ENCODE measurements at places on chromosomes 1 and 21.

GRCh38 chr1:111882986-111883560 is 106.4 kb downstream of the KCND3 start:
- no peak for DNase-seq

DNA sequence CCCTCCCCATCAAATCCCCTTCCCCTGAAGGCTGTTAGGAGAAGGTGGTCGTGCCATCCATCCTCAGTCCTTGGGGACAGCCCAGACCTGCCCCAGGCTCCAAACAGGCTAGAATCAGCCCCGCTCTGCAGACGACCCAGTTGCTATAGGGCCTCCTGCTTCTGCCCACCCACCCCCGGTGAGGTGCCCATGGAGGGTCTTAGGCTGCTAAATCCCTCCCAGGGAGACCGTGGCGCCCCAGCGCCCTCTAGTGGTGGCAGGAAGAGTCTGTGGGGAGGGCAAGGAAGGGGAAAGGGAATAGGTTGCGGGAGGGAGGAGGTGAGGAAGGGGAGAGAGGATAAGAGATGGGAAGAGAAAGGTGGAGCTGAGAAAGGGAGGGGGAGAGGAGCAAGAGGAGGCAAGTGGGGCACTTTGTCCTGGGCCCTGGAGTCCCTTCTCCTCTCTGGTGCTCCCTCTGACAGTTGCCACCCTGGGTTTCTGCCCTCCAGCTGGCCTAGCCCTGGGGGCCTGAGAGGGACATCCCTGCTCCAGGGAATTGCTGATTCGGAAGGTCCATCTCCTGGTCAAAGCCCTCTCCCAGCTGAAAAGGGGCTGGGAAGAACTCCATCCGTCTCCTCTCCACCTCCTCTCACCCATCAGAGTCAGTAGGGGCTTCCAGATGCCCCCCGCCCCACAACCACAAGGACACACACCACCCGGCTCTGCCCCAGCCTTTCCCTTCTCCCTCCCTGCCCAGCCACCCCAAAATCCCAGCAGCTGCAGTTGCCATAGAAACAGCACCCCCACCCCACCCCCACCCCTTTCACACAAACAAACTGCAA is 55.4 kb downstream of the CAMK2N1 start:
- no peak for DNase-seq

DNA sequence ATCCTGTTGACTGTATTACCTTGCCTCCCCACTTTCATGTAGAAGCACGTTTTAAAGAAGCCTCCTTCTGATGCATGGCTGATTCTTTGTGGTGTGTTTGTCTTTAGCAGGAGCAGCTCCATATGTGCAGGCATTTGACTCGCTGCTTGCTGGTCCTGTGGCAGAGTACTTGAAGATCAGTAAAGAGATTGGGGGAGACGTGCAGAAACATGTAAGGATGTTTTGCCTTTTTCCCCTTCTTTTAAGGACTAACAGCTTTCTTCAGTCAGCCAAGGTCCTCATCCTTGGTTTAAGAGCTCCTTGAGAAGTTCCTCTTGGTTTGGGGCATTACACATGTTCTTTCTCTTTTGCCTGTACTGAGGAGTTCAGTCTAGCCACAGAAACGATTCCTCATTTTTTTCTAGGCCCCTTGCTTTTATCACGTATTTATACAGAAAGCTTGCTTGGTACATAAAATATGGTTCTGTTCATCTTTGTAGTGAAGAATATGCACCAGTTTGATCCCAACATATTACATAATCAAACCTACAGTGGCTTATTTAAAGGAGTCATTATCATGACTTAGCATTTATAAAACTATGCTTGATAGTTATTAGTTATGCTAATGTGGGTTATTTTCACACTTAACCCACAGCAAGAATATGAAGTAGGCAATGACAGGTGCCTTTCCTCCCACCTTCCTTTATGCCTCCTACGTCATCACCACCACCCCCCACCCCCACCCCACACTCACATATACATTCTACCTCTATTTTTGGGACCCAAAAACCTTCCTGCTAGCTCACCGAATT is 19.6 kb downstream of the CAP1 start:
- no peak for DNase-seq

- DNase-seq: no peak
Observed at GRCh38 chr21:22224261-22224660, 1226.1 kb downstream of the NCAM2 start.

GRCh38 chr1:90100566-90100965 is 105.7 kb downstream of the ZNF326 start:
- no peak for DNase-seq

DNA sequence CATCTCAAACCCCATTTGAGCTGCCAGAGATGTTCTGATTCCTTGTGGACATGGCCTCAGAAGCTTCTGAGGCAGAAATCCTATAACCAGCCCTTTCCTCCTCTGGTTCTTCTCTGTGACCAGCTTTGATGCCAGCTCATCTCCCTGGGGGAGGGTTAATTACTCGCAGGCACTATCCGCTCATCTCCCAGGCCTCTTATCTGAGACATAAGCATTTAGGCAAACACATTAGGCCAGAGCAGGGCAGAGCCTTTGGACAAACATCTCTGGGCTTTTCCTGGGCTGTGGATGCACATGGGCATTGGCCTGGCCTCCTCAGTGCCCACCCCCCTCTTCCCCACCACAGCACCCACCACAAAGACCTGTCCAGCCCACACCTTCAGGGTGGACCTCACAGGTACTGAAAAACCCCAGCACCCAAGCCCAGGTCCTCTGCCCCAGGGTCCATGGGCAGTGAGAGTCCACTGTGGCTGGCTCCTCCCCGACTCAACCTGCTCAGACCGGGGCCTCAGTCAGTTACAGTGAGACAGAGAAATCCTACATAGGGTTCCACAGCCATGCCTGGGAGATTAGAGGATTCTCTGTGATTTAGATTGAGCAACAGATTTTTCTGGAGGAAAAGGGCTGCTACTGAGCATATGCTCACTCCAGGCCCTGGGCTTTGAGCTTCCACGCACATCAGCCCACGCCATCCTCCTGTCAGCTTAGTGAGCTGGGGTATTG is 26.9 kb downstream of the IGSF21 start:
- DNase-seq: no peak

DNA sequence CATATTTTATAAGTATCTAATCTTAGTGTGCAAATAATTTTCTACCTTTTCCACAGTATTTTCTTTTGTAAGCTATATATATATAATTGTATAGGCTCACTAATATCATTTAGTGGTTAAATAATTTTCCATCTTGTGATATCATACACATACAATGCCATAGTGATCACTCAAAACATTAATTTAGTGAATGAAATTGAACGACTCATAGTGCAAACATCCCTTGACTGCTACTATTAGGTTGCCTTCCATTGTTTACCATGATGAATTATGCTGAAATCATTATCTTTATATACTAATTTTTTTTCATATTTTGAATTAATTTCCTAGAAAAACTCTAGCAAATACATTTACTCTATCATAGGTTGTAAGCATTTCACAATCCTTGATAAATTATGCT is 127.1 kb downstream of the PCNX2 start:
- DNase-seq: no peak

GRCh38 chr21:14321042-14321441 is 61.9 kb downstream of the HSPA13 start:
- no peak for DNase-seq

- DNase-seq: no peak
Observed at GRCh38 chr1:221723848-221724236, 18.0 kb downstream of the DUSP10 start.

- DNase-seq: no peak
Observed at GRCh38 chr1:8687538-8687937, 129.9 kb downstream of the RERE start.

- DNase-seq: peak; percentile 51
Observed at GRCh38 chr1:58762806-58763205, 21.0 kb downstream of the JUN start.

DNA sequence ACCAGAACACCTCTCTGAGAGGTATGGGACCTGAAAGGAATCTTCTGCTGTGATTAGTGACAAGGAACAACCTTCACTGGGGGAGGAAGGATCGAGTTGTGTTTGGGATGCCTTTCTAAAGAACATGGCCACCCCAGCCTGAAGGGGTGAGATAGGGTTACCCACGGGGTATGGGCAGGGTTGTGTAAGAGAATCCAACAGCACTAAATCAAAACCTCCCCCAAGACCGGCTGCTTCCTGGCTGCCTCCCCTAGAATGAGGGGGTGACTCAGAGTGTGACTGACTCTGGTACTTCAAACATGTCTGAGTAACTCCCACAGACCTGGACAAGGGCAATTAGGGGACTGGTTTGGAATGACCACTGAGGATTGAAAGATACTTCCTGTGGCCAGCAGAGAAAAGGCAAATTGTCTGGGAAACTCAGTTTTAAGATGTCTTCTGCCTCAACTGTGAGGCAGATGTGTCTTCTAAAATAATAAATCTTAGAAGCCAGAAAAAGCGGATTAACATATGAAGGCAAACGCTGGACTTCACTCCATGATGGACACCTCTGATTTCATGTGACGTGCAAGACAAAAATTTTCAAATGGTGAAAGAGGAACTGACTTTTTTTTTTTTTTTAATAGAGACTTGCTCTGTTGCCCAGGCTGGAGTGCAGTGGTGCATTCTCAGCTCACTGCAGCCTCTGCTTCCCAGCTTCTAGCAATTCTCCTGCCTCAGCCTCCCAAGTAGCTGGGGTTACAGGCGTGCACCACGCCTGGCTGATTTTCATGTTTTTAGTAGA is 6.7 kb upstream of the PTPN14 start:
- DNase-seq: peak; percentile 65

DNA sequence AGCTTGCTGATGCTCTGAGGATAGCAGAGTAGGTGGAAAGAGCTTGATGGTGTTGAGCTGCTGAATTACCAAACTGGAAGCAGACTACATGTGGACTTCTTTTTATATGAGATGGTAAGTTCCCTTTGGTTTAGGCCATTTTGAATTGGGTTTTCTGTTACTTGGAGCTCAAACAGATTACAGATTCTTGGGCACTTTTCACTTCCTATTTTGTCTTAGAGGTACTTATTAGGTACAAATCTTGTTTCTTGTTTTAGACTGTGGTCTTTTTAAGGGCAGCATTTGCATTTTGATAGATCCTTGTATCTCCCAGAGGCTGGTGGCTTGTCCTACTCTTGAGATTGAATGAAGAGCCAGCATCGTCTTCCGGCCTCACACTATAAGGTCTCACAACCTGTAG is 70.2 kb downstream of the GADD45A start:
- DNase-seq: no peak

GRCh38 chr21:41405321-41405720 is 20.7 kb upstream of the MX1 start:
- no peak for DNase-seq

GRCh38 chr1:222654849-222655248 is 37.0 kb downstream of the MIA3 start:
- peak; percentile 10 for DNase-seq

GRCh38 chr1:212971312-212971711 is 21.0 kb downstream of the VASH2 start:
- no peak for DNase-seq

DNA sequence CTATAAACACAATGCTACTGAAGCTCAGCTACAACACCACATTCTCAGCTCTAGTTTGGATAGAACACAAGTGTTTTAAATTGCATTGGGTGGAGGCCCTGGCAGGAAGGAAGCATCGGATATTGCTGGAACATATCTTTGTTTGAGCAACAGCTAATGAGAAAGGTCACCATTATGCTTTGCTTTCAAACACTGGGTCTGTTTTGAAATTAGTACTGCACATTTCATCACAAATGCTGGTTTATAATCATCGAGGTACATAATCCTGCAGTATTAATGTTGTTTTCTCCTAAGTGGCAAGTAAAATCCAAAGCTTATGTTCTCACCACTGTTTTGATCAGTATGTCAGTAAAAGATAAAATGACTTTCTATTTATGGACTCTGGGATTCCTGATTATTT is 61.5 kb upstream of the ARHGAP29 start:
- DNase-seq: peak; percentile 94

- peak; percentile 92 for DNase-seq
Observed at GRCh38 chr1:9289711-9290485, 2.8 kb upstream of the SPSB1 start.

- DNase-seq: no peak
Observed at GRCh38 chr1:115240297-115240696, 97.8 kb downstream of the NGF start.

GRCh38 chr1:117231748-117232373 is 21.1 kb upstream of the VTCN1 start:
- no peak for DNase-seq

GRCh38 chr21:46604975-46605766 is at the start of gene S100B:
Gene S100B, minus strand, starts transcription at chr21:46605082. Its CDS starts 2,667 bp downstream, at chr21:46602415.
- DNase-seq: no peak

GRCh38 chr1:28882009-28882628 is 32.2 kb upstream of the EPB41 start:
- peak; percentile 76 for DNase-seq

DNA sequence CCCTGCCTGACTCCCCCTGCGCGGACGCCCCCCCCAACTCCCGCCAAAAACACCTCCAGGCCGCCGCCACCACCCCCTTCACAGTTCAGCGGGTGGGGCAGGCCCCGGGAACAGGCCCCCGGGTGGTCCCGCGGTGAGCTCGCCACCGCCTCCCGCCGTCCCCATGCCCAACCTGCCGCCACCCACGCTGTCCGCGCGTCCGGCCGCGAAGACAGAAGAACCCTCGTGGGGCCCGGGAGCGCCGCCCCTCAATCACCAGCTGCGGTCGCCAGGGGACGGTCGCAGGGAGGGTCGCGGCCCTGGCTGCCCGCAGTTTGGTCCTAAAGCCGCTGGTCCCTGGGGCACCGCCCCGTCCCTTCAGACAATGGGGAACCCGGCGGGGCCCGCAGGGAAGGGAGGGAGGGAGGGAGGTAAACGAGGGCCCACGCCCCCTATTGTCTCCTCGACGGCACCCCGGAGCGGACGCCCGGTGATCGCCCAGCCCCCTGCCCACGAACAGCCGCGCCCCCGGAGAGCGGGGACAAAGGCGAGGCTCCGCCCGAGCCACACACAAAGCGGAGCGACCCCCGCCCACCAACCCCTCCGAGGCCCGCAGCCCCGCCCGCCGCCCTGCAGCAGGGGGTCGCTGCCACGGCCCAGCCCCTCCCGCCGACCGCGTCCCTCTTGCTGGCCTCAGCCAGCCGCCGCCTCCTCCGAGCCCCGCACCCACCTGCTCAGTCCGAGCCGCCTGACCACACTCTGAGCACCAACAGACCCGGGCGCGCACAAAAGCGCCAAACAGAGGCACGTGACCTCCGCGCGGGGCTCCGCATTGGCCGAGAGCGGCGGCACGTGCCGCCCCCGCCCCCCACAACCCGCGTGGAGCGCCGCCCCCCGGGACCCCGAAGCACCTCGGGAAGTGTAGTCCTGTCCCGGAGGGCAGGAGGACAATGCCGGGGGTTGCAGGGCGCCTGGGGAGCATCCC is at the start of gene STMN1:
STMN1 (minus strand) TSS at position 740 of the 964 bp plus-strand sequence. CDS start 1,743 bp downstream, outside the sequence.
- DNase-seq: peak; percentile 84

DNA sequence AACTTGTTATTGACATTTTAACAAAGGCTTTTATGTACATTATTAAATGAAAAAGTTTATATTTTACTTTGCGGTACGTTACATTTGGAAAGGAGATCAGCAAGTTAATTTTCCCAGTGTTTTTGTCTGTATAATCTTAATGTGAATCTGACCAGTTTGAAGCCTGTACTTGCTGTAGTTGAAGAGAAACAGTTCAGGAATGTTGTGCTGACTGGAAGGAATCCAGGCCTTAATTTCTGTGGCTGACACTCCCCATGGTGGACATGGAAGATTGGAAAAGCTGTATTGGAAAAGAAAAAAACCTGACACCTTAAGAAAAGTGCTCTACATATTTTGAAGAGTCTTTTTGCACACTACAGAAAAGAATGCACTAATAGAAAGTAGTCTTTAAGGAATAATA is 15.5 kb downstream of the LEPR start:
- DNase-seq: peak; percentile 62

- no peak for DNase-seq
Observed at GRCh38 chr1:206649261-206649921, 14.1 kb downstream of the DYRK3 start.

GRCh38 chr1:57376041-57376440 is 47.8 kb downstream of the DAB1 start:
- no peak for DNase-seq

Data from fibroblast of gingiva (primary cell).